NCI-H69 (cell line): ENCODE measurements at places on chromosomes 7 and 10.

DNA sequence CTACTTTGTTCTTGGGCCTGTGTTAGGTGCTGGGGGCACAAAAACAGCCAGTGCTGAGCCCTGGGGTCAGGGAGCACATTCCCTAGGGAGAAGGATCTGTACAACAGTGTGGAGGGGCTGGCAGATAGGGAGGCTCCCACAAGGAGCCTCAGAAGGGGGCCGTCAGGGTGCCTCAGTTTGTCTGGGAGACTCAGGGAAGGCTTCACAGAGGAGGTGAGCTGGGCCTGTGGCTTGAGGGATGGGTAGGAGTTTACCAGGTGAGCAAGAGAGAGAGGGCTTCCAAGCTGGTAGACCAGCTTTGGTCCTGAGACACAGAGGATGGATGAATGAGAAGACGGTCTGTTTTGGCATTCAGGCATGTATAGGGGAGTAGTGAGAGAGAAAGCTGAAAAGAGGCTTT is 52.1 kb downstream of the CAMK1D start:
- DNase-seq, result no peak

- DNase-seq, result peak; percentile 88
These were observed 12.3 kb downstream of the KLHL7 start for GRCh38 chr7:23117841-23118240.

GRCh38 chr10:101495324-101495925 is 92.6 kb downstream of the POLL start:
- DNase-seq, result peak; percentile 76

GRCh38 chr10:62264702-62265436 is 3.8 kb downstream of the RTKN2 start:
- peak; percentile 64 for DNase-seq

DNA sequence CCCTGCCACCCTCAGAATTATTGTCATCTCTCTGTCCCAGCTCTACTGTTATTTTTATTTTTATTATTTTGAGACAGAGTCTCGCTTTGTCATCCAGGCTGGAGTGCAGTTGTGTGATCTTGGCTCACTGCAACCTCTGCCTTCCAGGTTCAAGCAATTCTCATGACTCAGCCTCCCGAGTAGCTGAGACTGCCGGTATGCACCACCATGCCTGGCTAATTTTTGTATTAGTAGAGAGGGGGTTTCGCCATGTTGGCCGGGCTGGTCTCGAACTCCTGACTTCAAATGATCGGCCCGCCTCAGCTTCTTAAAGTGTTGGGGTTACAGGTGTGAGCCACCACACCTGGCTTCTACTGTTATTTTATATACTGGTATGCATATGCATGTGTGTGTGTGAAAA is 11.0 kb downstream of the CALHM2 start:
- no peak for DNase-seq

DNA sequence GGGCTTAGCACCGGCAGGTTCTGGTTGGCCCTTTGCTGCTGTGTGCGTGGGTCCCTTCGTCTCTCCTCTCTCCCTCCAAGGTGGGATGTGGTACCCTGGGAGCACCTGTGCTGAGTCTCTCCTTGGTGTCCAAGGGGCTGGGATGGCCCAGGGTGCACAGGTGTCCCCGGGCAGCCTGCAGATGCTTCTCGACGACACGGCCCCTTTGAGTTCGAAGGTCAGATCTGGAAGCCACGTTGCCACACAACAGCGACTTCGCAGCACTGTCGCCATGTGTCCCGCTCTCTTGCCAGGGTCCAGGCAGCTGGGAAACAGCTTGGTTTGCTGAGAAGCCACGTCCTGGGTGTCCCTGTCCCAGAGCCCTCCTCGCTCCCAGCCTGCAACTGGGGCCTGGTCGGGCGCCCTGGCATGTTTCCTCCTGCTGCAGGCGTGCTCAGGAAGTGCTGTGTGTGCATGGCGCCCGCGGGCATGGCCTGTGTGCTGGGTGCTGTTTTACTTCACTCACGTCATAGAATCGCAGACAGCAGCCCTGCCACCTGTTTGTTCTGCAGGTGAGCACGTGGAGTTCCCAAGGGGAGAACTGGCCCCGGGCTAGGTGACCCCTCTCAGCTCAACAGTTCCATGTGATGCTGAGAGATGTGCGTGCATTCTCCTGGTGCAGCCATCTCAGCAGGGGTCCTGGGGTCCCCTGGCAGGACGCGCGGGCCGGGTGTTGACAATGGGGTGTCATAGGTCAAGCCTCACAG is 70.9 kb downstream of the DNAJB6 start:
- DNase-seq, result no peak

- DNase-seq, result no peak
These were observed 14.6 kb downstream of the RASGEF1A start for GRCh38 chr10:43252166-43252782.

- peak; percentile 82 for DNase-seq
These were observed 816 bp upstream of the SDK1 start for GRCh38 chr7:3300221-3300650.

- DNase-seq, result no peak
These were observed 2.5 kb downstream of the VIPR2 start for GRCh38 chr7:159142199-159142598.

DNA sequence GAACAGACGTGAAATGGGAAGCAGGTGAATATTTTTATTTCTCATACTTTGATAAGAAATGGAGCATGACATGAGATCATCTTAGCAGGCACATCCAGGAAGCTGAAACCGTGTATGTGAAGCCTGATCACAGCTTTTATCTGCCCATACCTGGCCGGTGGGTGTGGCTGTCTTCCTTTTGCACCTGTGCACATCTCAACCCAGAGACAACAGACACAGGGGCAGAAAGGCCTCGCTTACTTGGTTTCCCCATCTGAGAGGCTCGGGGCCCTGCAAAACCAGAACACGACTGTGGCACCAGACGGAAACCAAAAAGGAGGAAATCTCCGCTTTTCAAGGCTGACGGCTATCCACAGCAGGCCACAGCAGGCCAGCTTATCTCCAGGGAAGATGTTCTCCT is 116.4 kb downstream of the TCERG1L start:
- peak; percentile 7 for DNase-seq

DNA sequence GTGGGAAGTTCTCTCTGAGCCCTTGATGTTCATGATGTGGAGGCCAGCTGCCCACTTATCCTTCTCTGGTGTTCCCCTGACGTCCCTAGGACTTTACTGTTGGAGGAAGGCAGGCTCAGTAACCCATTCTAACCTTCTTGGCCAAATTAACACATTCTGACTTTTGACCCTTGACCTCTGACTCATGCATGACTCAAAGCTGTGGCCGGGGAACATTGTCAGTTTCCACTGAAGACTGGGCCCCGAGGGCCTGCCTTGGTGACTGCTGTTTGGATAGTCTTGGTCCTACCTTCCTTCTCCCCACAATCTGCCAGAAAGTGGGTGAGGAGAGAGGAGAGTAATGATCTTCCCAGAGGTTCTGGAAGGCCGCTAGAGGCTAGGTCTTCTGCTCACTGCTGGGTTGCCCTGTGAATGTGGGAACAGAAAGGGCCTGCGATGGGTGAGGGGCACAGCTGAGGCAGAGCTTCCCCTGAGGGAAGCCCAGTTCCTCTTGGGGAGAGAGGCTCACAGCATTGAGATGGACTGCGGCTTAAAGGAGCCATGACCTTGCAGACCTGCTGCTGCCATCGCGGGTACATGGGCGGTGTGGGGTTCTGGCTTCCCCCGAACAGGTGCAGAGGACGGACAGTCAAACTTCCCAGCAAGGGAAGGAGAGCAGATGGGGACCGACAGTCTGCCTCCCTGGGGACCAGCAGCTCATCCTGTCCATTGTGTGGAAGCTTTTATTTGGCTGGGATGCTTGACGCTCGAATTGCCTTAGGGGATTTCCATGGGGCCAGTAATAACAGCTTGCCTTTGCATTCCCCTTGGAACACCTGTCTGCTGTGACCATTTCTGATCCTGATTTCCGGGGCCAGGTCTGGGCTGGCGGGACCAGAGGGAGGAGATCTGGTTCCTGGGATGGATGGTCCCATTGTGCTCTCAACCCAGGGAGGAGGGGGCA is 43.8 kb downstream of the ADAMTS14 start:
- peak; percentile 97 for DNase-seq

DNA sequence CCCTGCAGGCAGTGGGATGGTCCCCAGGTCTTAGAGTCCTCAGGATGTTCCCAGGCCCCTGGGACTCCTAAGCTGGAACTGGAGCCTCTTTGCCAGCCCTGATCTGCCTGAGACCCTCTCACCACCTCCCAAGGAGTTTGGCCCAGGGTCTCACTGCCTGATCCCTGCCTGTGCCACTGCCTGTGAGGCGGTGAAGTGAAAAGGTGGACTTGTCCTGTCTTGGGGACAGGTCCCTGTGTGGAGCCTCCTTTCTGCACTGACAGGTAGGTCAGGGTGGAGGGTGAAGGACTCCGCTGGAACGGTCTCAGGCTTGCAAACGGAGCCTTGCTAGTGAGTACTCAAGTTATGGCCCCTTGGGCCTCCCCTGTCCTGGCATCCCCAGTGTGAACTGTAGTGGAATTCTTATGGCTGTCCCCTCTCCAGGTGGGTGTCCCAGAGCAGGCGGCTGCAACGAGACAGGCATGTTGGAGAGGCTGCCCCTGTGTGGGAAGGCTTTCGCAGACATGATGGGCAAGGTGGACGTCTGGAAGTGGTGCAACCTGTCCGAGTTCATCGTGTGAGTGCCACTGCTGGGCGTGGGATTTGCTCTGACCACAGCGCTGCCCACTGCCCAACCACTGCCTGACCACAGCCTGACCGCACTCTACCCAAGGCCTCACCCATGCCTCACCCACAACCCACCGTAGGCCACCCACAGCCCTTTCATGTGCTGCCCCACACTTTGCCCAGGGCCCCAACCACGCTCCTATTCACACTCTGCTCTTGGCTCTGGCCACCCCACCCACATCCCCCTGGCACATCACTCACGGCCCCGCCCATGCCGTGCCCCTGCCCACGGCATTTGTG is 19.5 kb downstream of the RAMP3 start:
- DNase-seq, result no peak

GRCh38 chr7:1851721-1852516 is 181.8 kb downstream of the ELFN1 start:
- no peak for DNase-seq

DNA sequence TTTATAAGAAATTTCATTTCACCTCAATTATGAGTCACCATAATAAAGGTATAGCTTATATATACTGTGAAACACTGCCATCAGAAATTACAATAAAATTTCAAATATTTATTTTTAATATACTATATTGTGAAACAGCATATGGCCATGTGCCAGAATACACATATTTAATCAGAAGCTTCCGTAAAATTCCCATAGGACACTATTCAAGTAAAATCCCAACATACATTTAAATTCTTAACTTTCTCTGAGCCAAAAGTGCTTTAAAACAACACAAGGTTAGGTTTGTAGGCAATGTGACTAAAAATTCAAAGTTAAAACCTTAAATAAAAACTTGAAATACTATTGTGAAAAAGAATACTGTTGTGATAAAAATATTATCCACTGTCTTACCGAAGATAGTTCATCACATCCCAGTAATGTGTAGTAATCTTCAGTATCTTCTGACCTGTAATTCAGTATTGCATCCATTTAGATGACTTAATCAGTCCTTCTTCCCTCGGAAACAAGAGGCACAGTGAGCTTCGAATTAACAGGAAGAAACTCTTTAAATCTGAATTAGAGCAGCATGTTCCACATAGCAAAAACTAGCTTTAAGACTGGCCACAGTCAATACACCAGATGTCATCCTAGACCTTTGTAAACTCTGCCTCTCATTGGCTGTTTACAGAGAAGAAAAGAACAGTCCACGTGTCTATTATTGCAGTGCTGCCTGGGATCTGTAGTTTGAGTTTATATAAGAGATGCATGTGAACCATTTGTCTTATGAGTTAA is at the start of gene DNAJC12:
TSS of gene DNAJC12 (minus strand) at position 648 of the 774 bp plus-strand sequence. CDS start at position 471, 177 bp downstream.
- peak; percentile 88 for DNase-seq

- DNase-seq, result peak; percentile 27
These were observed 8.8 kb upstream of the PCGF5 start for GRCh38 chr10:91211675-91212074.

DNA sequence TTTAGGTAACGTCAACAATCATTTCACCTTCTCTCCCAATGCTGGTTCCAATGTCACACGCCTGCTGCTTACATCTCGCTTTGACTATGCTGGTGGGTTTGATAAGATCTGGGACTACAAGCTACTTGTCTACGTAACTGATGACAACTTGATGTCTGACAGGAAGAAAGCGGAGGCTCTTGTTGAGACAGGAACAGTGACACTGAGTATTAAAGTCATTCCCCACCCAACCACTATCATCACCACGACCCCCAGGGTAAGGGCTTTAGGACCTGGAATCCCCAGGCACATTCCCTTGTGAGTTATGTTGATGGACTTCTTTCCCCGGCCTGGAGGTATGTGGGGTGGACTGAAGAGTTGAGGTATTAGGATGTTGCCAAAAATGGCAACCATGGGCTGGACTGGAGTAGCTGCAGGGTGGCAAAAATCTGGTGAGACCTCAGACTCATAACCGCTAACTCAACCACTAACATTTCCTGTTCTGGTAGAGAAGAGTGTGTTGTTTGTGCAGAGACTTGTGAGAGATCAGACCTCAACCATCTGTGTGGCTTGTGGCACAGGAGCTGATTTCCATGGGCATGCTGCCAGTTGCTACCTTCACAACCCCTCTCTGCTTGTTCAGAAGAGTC is 59.2 kb downstream of the CDHR3 start:
- peak; percentile 64 for DNase-seq

DNA sequence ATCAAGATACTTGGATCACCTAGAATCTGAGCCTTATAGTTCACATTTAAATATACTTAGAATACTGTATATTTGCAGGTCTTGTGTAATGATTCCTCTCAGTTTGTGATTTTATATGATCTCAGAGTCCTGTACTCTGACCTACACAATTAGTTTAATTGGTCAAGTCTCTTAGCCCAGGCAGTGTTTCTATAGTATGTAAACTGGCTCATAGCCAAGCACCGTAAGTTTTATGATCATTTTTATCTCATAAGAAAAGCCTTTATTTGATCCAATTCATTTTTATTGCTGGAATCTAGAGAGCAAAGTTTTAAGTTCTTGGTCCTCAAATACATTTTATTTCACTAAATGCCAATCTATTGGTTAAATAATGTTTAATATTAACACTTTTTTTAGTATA is 242.2 kb downstream of the MALRD1 start:
- peak; percentile 7 for DNase-seq

- peak; percentile 42 for DNase-seq
These were observed 23.0 kb downstream of the ASB15 start for GRCh38 chr7:123624527-123625183.

- DNase-seq, result no peak
These were observed 244.8 kb downstream of the BAMBI start for GRCh38 chr10:28922127-28922526.

DNA sequence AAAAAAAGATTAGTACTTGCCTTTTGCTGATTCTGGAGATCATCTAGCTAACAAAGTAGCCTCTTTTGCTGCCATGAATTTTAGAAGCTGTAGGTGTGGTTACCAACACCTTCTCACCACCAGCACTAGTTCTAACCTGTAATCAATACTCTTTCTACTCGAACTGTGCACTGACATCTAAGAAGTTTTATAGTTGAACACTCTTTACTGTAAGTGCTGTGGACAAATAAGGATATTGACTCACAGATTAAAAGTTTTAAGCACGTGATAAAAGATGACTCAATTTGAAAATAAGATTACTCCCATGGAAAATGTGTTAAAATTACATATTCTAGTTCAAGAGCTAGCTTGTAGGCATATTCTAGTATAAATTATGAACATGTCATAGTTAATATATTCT is 89.9 kb downstream of the REEP3 start:
- DNase-seq, result no peak

GRCh38 chr7:70190281-70190680 is 592.0 kb downstream of the AUTS2 start:
- no peak for DNase-seq

GRCh38 chr10:104711302-104711721 is 70.2 kb downstream of the SORCS3 start:
- no peak for DNase-seq

GRCh38 chr7:108419961-108420908 is 36.0 kb downstream of the NRCAM start:
- no peak for DNase-seq
